ENCODE measurements at places on chromosomes 16 and 17.

DNA sequence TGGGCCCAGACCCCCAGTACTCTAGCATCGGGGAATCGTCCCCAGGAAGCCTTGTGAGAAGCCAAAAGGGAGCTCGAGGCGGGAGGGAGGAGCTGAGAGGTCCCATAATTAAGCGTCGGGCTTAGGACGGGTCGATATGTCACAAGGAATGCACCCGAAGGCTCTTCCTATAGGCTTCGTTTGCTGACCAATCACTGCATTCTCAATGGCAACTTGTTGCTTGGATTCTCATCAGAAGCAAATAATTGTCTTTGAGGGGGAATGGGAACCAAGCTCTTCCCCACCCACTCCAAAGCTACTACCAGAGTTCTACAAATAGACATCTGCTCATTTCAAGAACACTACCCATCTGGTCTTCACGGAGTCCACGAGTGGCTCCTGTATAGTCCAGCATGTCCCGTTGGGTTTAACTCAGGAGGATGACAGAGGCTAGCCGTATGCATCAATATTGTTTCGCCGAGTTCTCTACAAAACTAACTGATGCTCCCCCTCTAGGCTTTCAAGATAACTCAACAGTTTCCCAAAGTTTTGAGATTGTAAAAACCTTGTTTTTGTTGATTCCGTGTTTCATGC is 628 bp upstream of the BLMH start:
- peak; percentile 49 for DNase-seq

DNA sequence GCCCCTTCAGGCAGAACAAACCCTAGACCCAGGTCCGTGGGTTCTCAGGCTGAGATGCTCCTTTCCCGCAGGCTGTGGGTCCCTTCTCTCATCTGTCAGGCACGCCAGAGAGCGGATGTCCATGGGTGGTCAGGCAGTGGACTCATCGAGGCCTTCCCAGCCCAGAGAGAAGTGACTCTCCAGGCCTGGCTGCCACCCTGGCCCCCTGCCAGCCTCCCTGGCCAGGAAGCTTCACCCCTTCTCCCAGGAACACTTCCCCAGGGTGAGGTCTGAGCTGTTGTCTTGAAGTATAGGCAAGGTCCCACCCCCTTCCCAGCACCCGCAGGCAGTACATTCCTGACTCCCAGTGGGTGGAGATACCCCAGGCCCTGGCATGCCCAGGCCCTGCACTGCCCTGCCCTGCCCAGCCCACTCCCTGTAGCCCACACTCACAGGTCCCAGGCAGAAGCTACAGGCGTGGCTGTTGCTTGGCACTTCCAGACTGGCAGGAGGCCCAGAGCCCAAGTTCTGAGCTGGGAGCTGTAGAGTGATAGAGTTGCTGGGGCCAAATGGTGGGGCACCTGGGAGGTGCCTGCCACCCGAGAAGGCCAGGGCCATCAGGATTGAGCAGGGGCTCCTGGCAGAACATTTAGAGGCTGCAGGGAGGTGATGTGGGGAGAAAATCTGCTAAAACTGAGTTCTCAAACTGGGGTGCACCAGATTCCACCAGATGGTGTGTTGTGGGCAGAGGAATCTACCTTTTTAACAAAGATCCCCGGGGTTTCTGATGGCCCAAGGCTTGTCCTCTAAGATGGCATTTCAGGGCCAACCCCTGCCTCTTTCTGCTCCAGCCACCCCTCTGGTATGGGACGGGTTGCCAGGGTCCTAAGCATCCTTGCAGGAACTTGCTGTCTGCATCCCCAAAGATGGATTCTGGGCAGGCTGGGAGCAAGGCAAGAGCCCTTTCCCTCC is 6.7 kb downstream of the ITGA3 start:
- peak; percentile 86 for DNase-seq

- DNase-seq: no peak
These were observed 4.7 kb upstream of the TGFB1I1 start for GRCh38 chr16:31467151-31467773.

DNA sequence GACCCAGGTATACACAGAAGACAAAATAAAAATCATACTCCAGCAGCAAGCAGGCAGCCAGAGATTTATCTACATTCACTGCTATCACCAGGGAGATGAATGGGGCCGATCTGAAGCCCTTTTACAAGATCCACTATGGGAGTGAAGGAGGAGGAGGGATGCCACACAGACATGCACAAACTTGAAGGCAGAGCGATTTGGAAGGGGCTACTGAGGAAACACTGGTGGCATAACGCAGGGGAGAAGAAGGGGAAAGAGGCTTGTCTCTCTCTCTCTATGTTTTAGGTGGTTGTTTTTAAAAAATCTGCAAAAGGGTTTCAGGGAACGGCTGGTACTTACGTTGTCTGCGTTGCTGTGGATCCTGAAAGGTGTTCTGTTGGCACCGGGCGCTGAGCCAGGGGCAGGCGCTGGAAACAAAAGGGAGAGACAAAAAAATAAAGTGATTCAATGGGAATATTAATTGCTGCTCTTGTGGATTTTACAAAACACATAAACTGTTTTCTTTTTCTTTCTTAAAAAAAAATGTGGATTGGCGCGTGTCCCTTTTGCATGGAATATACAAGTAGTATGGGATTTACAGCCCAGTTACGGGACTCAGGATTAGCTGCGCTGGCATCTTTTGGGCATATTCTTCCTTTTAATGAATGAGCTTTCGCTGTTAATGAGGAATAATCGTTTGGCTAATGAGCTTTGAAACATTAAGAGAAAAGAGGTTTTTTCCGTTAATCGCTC is 255.3 kb upstream of the PMFBP1 start:
- no peak for DNase-seq

GRCh38 chr16:89565256-89565505 is 4.7 kb downstream of the RPL13 start:
- no peak for DNase-seq

- no peak for DNase-seq
These were observed 2.4 kb downstream of the EFNB3 start for GRCh38 chr17:7707446-7707845.

- DNase-seq: no peak
These were observed 149.0 kb upstream of the RBL2 start for GRCh38 chr16:53285236-53285635.

DNA sequence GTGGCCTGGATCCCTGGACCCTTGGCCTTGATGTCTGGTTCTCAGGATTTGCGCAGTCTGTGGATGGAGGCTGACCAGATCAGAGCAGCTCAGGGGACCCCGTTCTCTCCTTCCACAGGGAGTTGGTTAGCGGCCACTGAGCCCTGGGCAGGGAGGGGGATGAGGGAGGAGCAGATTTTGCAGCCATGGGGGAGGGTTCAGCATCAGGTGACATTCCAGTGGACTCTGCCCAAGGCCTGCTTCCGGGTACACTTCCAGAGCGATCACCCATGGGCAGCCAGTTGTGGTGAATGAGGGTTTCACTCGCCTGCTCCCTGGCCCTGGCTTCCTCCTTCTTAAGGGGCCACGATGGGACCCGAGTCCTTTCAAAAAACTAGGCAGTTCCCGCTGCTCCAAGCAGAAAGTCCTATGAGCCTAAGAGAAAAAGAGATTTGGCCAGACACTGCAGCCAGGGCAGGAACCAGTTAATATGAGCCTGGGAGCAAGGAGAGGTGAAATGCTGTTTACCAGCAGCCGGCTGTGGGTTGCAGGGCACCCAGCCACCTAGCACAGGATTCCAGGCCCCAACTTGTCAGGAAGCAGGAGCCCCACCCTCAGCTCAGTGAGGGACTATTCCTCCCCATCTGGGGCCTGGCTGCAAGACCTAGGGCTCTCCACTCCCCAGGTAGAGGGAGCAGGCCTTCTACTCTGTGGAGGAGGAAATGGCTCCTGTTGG is 4.7 kb upstream of the GPRC5C start:
- no peak for DNase-seq

DNA sequence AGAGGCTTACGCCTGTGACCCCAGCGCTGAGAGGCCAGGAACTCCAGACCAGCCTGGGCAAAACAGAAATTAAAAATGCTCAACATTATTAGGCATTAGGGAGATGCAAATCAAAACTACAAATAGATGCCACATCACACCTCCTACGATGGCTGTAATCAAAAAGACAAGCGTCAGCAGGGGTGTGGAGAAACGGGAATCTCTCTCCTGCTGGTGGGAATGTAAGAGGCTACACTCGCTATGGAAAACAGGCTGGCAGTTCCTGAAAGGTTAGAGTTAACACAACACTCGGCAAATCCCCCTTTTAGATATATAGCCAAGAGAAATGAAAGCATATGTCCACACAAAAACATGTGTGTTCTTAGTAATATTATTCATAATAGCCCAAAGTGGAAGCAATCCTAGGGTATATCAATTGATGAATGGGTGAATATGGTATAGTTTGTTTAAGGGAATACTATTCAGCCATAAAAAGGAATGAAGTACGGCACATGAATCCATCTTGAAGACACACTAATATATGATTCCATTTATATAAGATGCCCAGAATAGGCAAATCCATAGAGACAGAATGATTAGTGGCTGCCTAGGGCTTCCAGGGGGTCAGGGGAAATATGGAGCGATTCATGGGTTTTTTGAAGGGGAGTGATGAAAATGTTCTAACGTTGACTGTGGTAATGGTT is 1.8 kb upstream of the NPRL3 start:
- no peak for DNase-seq

DNA sequence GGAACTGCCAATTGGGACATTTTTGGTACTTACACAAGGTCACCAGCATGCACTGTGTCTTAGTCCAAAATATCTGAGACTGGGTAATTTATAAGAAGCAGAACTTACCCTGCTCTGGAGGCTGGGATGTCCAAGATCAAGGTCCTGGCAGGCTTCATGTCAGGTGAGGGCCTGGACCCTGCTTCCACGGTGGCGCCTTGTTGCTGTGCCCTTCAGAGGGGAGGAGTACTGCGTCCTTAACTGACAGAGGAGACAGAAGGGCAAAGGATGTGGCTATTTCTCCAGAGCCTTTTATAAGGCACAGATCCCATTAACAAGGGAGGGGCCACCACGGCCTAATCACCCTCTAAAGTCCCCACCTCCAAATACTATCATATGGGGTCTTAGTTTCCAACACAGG is 178.9 kb downstream of the C16orf95 start:
- DNase-seq: no peak

GRCh38 chr16:70694088-70694867 is 8.4 kb upstream of the MTSS2 start:
- DNase-seq: peak; percentile 94

DNA sequence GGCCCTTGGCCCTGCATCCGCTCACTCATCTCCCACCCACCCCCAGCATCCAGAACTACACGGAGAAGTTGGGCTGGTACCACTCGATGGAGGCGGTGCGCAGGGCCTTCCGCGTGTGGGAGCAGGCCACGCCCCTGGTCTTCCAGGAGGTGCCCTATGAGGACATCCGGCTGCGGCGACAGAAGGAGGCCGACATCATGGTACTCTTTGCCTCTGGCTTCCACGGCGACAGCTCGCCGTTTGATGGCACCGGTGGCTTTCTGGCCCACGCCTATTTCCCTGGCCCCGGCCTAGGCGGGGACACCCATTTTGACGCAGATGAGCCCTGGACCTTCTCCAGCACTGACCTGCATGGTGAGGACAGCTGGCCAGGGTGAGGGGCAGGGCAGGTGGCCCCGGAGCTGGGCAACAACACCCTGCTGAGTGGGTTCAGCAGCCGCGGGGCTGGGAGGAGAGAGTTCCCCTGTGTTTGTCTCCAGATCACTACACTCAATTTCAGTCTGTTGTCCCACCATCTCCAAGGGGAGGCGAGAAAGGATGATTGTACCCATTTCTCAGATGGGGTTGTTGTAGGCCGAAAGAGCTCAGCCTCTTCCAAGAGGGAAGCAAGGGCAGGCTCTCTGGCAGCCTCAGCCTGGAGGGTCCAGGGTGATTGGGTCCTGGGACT is 14.4 kb downstream of the MMP15 start:
- DNase-seq: no peak
